ENCODE measurements at places on chromosomes 6 and 20.

DNA sequence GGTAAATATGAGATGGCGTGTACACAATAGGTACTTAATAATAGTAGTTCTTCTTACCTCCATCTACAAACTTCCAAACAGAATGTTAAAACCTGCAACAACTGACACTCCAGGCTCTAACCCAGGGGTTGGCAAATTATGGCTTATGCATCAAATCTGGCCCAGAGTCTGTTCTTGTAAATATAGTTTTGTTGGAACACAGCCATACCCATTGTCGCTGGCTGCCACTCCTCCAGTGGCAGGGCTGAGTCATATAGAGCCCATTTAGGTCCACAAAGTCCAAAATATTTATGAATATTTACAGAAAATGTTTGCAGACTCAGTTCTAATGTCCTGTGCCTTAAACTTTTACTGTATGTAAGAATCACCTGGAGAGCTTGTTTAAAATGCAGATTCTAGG lies 69.9 kb upstream of the BTBD3 start:
- DNase-seq, result peak; percentile 11

DNA sequence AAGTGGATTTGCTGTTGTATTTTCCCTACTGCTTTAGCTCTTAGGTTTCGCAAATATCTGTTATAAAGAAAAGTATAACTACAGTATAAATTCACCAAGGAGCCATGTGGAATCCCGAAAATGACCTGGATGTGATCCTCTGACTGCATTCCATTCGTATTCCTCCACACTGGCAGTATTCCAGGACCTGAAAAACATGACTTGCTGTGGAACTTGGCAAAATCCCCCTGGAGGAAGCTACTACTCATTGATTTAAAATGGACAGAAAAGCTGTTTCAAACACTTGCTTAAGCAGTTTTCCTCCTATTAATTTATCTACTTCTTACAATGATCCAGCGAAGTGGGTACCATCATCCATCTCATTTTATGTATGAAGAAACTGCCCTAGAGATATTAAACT lies 13.3 kb upstream of the ENPP5 start:
- DNase-seq, result peak; percentile 86

DNA sequence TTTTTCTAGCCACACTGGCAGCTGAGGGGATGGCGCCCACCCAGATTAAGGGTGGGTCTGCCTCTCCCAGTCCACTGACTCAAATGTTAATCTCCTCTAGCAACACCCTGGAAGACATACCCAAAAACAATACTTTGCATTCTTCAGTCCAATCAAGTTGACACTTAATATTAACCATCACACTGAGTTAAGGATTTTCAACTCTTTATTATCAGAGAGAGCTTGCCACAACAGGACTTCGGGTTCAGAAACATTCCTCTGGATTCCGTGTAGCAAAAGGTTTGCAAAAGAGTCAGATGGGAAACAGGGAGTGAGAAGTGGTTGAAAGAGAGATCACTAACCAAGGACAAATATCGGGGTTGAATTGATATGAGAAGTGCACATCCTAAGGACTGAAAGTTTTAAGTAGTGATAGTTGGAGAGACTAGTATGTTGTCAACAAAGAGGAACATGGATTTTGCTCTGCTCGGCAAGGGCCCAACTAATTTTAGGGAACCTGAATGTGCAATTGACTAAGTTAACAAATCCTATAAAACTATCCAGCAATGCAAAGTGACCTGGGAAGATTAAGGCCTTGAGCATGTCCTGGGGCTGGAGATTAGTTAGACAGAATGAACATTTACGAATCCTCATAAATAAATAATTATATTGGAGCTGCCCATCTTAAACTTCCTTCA lies 137.0 kb upstream of the TENT5A start:
- DNase-seq, result no peak

DNA sequence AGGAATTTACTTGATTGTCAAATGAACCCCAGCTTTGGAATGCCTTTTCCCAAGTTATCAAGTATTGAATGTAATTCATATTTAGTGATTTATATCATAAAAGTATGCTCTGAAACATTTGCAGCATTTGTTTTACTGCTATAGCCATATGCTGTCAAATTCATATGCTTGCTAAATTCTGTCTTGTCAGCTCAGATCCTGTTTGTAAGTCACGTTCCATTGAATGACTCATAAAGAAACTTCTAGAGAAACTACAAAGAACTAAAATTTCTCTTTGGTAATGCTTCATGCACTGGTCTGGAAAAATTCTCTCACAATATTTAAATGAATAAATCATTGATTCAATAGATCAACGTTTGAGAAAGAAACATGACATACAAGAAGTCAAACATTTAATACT lies 445.9 kb downstream of the PHF3 start:
- DNase-seq, result no peak

- DNase-seq, result no peak
Observed at GRCh38 chr6:38452816-38453660, 186.7 kb downstream of the BTBD9 start.

GRCh38 chr6:105152880-105153279 lies 26.9 kb downstream of the POPDC3 start:
- no peak for DNase-seq

DNA sequence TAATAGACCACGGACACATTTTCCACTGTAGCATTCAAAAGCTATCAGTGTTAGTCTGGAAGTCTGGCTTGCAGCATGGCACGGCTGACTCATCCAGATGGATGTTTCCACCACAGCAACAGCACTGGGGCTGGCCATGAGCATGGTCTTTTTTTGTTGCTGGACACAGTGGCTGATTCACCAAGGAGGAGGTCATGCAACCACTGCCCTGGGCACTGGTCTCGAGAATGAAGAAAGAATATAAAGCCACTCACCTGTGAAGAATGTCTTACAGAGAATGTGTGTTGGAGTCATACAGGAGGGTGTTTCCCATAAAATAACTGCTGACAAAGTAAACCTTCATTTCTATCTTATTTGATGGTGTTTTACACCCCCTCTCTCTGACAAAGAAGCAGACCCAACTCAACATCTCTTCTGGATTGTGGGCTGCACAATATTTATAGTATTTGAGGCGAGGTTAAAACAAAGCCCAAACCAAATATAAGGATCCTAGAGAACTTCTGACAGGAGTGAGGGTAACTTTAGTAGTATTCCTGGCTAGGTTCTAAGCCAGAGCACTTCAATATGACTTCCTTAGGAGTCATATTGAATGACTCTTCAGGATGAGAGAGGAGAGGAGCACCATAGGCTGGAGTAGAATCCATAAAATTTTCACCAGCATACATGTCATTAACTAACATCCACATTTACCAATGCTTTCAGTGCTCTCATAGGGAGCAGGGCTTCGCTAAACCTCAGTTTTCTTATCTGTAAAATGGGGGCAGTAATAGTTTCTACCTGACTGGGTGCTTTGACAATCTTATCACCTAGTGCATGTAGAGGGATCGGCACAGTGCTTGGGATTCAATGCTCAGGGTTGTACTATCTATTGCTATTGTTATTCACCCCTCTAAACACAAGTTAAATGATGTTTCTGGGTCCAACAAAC lies 121.4 kb downstream of the KIF13A start:
- DNase-seq, result peak; percentile 94

GRCh38 chr20:56440346-56441007 lies 27.9 kb upstream of the RTF2 start:
- DNase-seq, result peak; percentile 33

DNA sequence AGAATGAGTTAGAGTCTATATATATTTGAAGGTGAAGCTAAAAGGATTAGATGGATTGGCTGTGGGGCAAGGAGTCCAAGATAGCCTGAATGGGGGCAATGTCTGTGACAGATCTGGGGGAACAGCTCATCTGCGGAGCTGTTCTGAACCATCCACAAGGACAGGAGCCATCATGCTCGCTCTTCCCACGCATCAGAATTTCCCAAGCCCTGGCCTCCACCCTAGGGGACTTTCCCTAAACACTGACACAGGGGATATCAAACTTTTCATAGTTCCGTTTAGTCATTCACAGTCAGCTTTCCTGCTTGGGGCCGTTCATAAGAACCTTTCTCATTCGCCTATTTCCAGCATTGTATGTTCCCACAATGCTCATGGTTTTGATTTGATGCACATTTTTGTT lies 37.6 kb upstream of the CCN6 start:
- DNase-seq, result peak; percentile 83

DNA sequence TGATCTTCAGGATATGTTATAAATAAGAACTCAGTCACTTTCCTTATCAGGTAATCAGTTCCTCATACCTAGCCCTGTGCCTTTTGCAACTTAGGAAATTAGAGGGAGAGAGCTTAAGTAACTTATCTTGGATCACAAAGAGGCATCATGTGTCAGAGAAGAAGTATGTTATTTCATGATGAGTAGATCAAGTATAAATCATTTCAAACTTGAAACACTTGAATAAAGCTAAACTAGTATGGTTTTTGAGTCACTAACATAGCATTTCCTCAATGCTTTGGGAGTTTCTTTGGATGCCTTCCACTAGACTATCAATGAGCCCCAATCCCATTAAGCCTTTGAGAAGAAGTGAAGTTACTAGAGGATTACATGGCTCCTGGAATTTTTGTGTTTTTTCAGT lies 102.6 kb upstream of the TNFAIP3 start:
- DNase-seq, result peak; percentile 67
